ENCODE measurements at places on chromosomes 5 and 9.

DNA sequence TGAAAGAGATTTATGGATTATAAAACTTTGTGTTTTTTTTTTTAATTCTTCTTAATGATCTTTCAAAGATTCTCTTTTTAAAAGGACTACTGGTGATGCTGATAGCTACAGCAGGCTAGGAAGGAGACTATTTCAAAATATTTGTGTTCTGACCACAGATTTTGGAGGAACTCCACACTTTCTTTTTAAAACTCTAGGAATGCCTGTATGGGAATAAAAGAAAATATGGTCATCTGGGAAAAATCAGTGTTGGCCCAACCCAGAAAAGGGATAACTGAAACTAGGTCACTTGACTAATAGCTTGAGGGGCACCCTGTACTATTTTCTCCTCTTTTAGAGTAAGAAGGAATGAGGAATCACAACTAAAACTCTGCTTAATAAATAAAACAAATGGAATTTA is 97.6 kb upstream of the ADAMTS19 start:
- no peak for DNase-seq

DNA sequence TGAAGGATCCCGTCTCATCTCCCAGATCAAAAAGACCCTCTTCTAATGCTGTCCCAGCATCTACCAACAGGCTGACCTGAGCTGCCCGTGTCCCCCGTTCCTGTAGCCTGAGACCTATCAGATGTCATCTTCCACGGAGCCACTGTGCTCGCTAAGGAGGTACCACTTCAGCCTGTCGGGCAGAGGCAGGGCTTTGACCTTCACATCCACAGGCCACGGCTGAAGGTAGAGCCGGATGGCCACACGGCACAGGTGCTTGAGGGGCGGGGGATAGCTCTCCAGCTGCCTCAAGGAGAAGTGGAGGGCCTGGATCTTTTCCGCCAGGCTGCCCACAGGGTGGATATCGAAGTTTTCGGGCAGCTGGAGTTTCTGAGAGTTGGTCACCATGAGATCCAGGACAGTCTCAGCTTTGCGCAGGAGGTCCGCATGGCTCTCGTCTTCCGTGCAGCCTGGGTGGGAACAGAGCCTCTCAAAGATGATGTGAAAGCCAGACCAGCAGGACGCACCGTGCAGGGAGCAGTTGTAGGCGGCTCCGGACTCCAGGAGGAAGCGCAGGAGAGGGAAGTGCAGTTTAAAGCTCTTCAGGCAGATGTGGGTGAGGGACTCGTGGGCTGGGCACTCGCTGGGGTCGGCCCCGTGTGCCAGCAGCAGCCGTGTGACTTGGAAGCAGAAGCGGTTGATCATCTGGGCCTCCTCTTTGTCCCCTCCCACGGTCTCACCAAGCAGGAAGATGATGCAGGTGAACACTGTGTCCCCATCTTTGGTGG is 4.1 kb downstream of the ASB6 start:
- no peak for DNase-seq

DNA sequence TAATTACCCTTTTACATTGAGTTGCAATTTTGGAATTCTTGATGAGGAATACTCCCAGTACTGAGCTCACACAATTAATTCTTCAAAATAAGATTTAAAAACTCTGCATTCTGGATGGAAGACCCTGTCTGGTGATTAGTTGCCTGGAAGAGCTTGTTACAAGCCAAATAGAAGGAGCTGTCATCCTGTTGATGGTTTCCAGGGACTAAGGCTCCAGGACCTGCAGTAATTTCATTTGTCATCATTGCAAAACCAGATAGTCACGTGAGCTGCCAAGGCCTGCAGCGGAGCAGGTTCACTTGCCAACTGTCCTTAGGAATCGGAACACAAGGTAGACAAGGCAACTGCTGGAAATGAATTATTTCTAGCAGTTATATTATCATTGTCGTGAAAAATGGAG is 597.7 kb downstream of the CCDC171 start:
- DNase-seq: no peak

DNA sequence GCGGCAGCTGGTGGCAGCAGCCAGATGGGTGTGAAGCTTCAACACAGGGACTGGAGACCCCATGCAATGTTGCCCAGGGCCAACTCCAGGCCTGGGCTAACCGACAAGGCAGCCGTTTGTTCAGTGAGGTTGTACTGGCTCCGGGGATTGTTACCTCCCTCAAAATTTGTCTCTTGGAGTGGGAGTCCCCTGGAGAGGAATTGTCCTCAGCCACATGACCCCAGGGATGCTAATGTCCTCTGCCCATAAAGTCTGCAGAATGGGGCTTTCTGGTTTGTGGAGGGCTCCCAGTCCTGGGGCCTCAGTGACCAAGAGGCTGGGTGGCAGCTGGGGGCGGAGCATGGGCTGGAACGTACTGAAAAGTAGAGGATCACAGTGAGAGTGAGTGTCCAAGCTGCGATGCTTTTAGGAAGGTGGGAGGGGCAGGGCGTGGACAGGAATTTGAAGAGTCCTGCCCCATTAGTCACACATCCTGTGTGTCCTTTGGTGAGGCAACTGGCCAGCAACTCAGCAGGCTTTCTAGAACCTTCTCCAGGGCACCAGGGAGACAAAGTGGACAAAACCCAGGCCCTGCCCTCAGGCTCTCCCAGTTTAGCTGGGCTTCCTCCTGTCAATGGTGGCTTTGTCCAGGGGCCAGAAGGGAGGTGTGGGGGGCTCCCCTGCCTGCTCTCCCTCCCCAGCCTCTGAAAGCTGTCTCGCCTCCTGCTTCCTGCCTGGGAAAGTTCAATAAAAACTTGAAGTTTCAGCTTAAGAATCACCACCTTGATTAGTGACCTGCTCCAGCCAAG is 114.0 kb downstream of the NSG2 start:
- no peak for DNase-seq

GRCh38 chr5:453725-454481 is 10.9 kb downstream of the EXOC3 start:
- DNase-seq: no peak

- no peak for DNase-seq
These were observed 51.1 kb upstream of the TNFSF15 start for GRCh38 chr9:114856942-114857315.

GRCh38 chr5:130514984-130515690 is 610.9 kb downstream of the CHSY3 start:
- no peak for DNase-seq

DNA sequence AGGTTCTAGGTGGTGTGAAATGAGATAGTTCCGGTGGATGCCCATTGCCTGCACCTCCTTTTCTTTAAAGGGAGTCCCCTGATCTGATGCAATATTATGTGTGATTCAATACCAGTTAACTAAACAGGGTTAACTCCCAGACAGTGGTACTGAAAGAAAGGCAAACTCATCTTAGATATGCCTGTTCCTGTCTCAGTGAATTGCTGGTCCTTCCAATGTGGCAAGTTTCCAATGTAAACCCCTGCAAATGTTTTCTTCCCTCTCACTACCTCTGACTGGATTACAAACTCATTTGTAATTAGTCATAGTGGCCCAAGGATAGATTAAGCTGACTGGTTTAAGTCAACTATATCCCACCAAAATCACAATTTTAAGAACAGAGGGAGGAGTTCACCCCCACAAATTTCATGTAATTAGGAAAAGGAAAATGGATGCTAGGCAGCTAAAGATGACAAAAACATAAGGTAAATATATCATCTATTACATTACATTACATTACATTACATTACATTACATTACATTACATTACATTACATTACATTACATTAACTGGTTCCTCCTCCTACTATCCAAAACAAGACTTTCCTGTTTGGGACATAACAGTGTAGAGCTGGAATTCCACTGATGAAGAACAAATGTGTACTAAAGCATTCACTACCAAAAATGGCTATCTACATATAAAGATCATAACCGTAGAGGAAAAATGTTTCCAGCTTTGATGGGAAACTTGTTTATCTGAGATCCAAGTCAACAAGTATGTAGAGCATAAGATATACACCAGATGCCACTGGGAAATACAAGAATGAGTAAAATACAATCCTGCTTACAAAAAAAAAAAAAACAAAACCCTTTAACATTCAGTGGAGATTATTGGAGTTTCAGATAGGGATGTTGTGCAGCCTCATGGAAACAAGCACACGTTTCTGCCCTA is 121.5 kb upstream of the SNX2 start:
- DNase-seq: no peak

DNA sequence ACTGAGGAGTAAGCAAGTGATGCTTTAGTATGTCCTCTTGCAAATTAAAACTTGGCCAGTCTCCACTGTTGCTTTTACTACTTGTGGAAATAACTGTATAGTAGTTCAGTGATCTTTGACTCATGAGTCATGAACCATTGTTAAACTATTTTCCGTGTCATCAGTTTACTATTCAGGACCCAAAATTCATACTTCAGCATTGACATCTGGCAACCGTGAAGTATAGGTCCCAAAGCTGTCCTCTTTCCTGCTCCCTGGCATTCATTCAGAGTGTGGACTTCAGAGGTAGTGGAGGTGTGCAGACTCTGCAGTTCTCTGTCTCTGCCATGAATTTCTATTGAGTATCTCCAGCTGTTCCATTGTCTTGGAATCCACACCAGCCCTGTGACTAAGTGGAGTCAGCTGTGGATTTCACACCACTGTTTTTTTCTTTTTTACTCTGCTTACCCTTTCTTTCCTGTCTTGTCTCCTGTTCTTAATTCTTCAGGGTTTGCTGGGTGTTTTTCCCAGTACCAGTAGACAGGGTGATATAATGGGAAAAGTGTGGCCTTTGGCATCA is 7.5 kb downstream of the TDRD7 start:
- no peak for DNase-seq

GRCh38 chr5:138011991-138012390 is 20.9 kb downstream of the FAM13B start:
- no peak for DNase-seq

DNA sequence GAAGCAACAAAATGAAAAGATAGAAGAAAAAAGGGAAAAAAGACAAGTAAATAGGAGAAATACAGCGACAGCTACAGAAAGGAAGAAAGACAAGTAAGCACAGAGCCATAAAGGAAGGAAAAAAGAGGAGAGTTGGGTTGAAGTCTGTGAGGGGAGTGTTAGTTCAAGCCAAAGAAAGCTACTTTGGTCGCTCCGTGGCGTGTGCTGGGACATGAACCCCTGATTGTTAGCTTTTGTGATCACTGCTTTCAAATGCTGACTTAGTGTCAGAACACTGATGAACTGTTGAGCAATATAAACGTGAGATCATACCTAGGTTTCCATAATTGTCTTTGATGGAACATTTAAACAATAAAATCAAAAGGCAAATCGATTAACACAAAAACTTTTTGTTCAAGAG is 370.1 kb downstream of the TMEM161B start:
- DNase-seq: no peak

GRCh38 chr9:128078504-128079434 is 10.7 kb downstream of the SLC25A25 start:
- no peak for DNase-seq

GRCh38 chr9:116191576-116192415 is 38.2 kb downstream of the PAPPA start:
- no peak for DNase-seq

DNA sequence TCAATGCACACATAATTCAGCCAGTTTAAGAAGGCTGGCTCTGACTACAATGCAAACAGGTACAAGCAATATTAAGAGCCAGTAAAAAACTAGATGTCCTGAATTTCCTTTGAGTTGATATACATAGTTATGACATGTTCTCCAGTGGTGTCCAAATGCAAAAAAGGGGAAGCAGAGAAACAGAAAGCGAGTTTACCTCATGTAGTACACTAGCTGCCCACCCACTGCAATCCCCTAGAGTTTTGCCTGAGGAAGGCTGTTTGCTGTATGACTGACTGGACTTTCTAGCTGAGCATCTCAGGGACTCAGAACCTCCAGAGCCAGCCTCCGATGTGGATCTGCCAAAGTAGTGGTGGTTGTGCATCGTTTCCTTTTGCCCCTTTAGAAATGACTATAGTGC is 44.8 kb upstream of the SLC1A3 start:
- DNase-seq: no peak

DNA sequence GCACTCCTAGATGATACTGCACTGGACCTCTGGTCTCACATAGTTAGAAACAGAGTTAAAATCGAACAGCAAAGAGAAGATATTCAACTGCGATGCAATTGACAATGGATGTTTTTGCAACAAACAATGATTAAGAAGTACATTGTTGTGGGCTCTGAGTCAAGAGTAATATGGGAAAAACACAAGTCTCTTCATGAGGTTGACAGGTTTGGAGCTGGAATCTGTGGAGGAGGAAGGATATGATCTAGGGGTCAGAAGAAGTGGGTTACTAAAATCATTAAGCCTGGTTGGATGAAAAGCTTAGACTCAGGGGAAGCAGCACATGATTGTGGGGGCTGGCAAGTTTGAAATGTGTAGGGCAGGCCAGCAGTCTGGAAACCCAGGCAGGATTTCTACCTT is 53.1 kb downstream of the PDCD1LG2 start:
- no peak for DNase-seq

- no peak for DNase-seq
These were observed 51.7 kb downstream of the S1PR3 start for GRCh38 chr9:89042984-89043383.

DNA sequence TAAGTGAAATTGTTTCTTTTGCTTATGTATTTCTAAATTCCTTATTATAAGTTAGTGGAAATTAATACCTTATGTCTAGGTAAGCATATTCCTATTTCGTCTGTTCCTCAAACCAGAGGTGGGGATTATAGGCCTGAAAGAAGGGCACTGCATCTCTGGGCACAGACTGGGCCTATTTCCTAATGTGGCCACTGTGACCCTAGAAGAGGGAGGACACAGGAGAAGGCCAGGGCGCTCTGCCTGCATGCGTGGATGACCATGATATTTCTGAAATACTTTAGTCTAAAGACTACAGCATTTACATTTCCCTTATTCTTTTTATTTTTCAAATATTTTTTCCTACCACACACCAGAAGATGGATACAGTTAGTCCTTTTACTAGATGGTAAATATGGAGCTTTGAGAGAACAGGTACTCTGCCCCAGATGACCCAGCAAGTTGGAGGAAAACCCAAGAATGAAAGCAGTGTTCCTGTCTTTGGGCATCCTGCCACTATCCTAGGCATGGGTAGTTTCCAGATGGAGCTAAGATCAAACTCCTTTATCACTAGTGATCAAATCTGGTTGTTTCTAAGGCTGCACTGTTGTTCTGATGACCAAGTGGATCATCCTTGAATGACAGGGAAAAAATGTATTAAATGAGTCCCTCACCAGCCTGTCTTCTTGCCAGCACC is 27.8 kb downstream of the RUSC2 start:
- DNase-seq: no peak

- no peak for DNase-seq
These were observed 2.2 kb downstream of the DUSP1 start for GRCh38 chr5:172768573-172769341.

DNA sequence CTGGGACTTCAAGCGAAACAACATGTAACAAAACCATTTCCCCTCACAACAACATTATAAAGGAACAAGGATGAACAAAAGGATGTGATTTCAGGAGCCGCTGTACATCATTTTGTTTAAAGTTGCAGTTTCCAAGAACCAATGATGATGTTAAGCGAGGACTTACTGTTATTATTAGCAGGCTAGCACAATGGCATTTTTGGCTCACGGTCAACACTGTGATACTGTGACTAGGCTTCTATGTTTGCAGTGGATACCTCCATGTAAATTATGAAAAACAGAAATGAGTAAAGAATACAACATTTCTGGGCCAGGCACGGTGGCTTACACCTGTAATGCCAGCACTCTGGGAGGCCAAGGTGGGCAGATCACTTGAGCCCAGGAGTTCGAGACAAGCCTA is 113.0 kb downstream of the AUH start:
- DNase-seq: no peak

GRCh38 chr5:78644129-78644528 is 4.4 kb downstream of the LHFPL2 start:
- no peak for DNase-seq

GRCh38 chr9:73434826-73435225 is 283.2 kb downstream of the ANXA1 start:
- DNase-seq: no peak

Data from NCI-H2081 (cell line).